Stimulated activated naive CD8-positive, alpha-beta T cell treated with anti-CD3 and anti-CD28 coated beads, Interleukin-15, amount 100 ng/mL, for 72 hours (primary cell): ENCODE measurements at places on chromosomes 7 and 10.

- DNase-seq, result no peak
Observed at GRCh38 chr7:85038466-85038865, 148.4 kb downstream of the SEMA3D start.

DNA sequence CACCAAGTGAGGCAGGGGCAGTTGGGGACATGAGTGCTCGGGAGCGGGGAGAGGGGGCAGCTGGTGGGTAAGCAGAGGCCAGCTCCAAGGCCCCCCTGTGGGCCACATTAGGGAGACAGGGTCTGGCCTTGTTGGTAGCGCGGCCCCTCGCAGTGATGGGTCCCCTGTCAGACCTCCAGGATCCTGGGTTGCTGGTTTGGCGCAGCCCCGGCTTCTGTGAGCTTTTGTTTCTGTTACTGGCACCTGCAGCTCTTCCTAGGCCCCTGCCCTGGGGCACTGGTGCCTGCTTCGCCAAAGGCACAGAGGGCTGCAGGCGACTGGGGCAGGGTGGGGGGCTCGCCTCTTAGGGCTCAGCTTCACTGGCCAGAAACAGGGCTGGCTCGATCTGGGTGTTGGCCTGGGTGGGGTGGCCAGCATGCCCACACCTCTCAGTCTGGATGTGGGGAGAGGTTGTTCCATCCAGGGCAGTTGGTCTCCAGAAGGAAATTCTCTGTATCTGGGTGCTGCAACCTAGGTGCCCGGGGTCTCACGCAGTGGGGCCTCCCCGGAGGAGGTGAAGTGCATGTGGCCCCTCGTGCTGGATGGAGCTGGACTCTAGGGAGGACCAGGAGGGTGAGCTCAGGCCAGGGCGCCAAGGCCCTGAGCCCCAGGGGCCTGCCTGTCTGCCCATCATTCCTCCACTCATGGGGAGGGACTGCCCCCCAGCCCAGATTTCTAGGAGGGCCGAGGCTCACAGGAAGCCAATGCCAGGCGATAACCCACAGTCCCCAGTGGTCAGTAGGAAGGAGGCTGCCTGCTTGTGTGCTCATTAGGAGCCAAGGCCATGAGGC, 138.6 kb downstream of the LHPP start:
- DNase-seq, result no peak

- peak; percentile 20 for DNase-seq
Observed at GRCh38 chr10:128186959-128187787, 61.0 kb upstream of the MKI67 start.

DNA sequence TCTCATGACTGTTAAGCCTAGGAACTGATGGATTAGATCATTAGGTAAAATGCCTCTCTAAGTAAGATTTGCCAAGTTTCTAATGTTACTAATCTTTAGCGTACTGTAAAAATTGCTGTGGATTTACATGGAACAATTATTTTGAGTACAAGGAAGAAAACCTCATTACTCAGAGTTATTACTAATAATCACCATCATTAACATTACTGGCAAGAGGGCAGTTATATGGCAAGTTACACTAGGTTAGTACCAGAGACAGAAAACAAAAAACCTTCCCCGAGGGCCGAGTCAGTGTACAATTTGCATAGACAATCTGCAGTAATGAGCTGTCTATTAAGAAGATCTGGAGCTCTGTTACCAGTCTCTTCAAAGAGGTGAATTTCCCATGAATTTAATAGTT, 775.6 kb downstream of the GATA3 start:
- DNase-seq, result no peak

GRCh38 chr7:158097453-158098124, 490.0 kb downstream of the PTPRN2 start:
- DNase-seq, result no peak

DNA sequence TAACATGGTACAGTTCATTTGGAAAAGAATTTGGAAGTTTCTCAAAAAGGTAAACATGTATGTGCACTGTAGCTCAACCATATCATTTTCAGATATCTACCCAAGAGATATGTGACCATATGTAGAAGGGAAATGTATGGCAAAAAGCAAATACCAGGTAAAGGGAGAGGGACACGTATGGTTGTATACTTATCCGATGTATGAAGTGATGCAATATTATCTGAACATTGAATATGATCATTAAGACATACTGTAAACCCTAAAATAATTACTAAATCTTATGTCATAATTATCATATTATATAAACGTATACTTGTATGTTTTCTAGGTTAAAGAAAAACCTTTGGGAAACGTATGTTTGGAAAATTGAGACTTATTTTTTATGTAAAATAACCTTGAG, 367.5 kb upstream of the KCND2 start:
- DNase-seq, result no peak

DNA sequence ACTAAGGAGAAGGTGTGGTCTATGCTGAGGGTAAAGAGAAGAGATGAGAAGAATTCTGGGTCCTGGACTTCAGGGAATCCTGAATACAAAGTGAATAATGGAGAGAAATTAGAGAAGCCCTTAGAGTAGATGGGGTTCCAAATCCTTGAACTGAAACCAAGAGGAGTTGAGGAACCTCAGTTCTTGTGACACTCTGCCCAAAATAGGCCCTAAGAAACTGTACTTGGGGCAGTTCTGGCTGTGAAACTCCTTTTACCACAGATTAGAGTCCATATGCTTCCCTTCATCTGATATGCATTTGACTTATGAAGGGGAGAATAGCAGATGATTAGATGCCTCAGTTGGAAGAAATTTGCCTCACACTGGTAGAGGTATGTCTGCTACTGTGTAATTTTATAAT, 19.0 kb downstream of the TES start:
- DNase-seq, result no peak

- no peak for DNase-seq
Observed at GRCh38 chr7:106276513-106276912, 8.3 kb downstream of the NAMPT start.
